ENCODE measurements at places on chromosomes 1 and 21.

DNA sequence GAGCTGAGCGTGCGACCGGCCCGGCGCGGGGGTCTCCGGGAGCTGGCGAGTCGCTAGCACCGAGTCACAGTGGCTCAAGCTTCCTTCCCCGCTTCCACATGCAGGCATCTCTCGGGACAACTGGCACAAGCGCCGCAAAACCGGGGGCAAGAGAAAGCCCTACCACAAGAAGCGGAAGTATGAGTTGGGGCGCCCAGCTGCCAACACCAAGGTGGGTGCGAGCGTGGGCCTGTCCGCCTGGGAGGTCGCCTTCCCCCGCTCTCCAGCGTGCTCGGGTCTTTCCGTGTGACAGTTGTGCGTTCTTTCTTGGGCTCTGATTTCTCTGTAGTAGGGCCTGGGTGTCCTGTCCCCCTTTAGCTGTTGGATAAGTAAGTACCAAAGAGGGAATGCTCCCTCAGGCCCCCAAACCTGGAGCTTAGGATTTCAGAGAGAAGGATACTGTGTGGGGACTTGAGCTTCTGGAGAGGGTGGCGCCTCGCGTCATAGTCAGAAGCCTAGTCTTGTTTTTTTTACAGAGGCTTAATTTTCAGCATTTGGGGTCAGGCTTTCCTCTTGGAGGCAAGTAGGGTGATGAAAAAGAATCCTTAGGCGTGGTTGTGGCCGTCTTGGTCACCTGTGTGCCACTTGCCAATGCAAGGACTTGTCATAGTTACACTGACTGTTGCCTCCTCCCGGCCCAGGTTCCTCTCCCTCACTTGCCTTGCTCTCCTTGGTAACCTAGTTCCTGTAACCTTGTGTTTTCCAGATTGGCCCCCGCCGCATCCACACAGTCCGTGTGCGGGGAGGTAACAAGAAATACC lies 790 bp downstream of the RPS8 start:
- DNase-seq, result peak; percentile 49

DNA sequence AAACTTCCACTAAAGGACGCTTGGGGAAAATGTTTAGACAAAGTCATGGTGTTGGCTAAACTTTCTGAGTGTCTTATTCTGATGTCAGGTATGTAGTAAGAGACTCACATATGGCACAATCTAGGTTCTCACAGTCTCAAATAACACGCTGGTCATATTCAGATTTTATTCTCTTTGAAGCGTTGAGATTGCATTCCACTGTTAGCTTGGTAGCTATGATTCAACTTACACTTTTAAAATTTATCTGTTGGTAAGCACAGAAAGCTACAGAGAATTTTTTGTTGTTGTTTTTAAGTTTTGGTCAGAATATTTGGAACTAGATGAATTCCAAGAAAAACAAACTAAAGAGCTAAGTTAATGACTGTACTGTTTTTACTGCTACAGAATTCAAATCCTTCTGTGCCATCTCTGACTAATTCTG lies 126.7 kb downstream of the PRRX1 start:
- DNase-seq, result no peak

DNA sequence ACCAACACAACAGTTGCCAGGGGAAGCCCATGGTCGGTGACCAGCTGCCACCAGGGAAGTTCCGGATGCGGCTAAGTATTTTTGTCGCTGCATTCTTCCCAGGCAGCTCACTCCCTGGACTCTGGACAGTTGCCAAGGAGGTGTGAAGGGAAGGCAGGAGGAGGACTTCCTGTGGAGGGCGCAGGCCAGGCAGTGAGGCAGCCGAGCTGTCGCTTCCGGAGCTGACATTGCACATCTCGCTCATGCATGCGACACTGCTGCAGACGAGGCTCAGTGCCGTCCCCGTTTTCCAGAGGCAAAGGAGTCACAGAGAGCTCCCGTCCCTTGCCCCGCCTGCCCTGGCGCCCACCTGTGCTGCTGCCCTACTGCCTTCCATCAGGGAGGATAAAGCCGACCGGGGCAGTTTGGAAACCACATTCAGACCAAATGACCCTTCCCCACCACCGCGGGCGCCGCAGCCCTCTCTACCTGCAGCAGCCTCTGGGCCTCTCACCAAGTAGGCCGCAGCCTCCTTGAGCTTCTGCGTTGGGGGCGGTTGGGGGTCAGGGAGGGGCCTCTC lies 81.4 kb downstream of the NENF start:
- peak; percentile 56 for DNase-seq

DNA sequence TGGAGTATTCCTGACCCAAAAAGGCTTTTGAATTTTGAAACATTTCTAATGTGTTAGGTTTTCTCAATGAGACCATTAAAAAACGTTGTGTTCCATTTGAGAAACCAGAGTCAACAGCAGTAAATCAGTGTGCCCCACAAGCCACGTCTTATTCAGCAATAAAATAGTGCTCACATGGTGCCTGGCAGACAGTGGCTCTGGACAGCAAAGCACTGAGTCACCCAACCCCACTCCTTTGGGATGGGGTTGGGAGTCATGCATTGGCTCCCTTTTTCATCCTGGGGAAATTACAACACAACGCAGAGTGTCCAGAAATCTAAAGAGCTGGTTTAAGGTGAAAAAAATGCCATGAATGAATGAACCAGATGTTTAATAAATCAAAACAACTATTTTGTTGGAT lies 46.5 kb downstream of the KCNJ15 start:
- DNase-seq, result peak; percentile 63

DNA sequence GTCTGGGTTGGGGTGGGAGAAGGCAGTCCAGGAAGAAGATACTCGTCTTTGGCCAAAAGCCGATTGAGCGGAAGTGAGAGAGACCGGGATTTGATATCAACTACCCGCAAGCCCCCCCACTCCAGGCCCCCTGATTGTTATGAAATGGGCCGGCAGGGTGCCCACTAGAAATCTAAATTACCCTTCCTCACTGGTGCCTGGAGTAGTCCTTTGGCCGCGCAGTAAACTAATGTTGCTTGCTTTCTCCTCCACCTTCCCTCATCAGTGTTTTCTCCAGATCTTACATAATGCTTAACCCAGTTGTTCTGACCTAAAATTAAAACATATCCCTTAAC lies 119.2 kb upstream of the BARHL2 start:
- DNase-seq, result no peak

DNA sequence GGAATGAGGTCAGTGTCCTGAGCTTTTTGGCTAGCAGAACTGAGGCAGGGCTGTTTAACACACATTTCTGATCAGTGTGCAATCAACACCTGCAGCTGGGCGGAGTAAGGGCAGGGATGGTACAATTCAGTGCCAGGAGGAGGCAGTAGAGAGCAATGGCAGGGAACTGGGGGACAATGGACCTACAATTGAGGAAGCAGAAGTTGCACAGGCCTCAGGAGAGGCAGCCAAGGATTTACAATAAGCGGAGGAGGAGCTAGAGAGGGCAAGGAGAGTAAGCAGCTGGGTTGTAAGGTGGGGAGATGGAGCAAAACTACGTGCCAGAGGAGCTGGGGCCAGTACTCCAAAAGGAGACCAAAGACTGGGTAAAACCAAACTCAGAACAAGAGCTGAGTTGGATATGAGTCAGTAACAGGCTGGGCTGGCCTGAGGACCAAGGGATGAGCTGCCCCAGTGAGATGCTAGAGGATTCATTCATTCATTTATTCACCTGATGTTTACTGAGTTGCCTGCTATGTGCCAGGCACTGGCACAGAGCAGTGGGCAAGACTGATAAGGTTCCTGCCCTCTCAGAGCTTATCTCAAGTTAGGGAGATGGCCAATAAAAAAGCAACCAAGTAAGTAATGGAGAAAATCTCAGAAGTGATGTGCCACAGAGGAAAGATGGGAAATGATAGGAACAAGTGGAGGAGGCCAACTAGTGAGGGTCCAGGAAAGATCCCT lies 10.4 kb upstream of the GALE start:
- DNase-seq, result peak; percentile 86

GRCh38 chr1:18484721-18485120 lies 4.0 kb downstream of the KLHDC7A start:
- no peak for DNase-seq

DNA sequence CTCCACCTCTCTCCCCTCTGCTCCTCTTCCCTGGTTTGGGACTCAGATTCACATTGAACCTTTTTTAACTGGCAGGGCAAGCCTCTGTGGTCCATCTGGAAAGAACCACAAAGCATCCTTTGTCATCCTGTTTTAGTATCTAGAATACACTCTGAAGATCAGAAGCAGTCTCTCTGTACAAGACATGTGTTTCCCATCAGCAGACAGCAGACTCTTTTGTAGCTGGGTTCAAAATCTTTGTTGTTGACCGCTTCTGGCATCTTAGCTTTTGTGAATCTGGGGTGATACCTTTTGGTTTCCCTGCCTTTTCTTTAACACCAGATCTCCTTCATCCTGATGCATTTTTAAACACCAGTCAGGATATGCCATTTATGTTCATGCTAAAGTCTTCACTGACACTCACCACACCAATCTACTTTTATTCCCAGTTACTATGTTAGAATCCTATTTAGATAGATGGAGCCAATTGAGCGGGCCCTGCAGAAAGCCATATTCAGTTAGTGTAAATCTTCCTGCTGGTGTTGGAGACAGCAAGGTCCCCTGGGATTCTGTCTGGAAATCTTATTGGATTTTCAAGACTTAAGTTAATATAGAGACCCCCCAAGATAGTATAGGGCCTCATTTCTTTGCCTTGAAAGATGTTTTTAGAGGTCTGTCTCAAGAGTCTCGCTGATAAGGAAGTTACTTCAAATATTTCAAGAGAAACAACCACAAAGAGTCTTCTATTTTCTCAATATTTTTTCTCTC lies 51.1 kb downstream of the ST6GALNAC3 start:
- DNase-seq, result no peak

DNA sequence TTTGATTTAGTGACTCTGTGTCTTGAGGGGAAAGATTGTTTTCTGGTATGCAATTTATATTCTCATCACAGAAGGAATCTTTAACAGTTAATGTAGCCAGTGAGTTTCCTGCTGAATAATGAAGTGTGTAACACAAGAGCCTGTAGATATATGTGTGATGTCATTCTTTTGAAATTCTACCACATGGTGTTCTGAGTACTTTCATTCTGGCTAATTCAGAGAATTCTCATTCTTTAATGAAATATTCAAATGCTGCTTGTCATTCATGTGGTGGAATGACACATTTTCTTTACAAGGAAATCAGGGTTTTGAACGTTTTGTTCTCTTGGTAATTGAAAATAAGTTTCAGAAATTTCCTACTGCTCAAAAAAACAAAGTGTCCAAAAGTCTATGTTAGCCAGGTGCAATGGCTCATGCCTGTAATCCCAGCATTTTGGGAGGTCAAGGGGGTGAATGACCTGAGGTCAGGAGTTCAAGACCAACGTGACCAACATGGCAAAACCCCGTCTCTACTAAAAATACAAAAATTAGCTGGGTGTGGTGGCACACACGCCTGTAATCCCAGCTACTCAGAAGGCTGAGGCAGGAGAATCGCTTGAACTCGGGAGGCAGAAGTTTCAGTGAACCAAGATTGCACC lies 79.6 kb downstream of the MAP3K21 start:
- no peak for DNase-seq

- no peak for DNase-seq
Observed at GRCh38 chr1:32693455-32694174, 9.0 kb downstream of the SYNC start.

- DNase-seq, result no peak
Observed at GRCh38 chr1:228161866-228162265, 3.7 kb upstream of the IBA57 start.

DNA sequence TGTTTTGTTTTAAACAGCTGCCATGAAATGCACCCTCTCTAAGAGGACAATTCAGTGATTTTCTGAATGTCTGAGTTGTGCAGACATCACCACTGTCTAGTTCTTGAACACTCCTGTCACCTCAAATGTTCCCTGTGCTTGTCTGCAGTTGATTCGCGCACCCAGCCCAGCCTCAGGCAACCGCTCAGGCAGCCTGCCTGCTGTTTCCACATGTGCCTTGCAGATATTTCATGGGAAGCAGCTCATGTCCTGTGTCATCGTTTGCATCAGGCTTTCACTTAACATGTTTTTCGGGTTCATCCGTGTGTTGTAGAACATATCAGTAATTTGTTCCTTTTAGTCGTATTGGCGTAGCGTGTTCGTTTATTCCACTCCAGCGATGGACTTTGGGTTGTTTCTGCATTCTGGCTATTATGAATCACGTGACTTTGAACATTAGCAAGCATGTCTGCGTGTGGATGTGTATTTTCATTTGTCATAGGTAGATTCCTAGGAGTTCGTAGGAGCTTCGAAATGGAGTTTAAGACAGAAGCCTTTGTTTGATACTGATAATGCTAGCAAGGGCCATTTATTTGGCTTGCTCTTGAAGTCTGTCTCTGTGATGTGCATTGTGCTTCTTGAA lies 12.1 kb downstream of the ADARB1 start:
- DNase-seq, result no peak

DNA sequence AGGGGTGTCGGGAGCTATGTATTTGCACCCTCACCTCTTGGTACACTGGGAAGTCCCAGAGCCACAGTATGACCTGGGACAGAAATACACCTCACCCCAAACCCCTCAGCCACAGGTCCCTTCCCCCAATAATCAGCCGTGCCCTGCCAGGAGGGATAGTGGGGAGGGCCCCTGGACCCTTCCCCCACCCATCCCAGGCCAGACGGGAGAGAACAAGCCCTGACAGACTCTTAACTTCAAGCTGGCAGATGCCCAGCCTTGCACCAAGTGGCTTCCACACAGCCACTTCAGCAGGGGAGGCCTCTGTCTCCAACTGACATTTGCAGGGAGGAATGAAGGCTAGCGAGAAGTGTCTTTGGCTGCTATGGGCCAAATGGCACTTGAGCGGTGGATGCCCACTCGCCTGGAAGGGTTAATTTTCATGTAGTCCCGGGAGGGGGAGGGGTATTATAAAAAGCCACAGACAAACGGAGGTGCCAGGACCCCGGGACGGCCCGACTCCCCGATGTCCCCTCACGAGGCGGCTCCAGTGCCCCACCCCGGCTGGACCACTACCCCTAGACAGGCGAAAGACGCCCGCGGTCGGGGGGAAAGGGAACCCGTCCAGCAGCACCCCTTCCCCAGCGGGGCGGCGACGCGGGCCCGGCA lies 495 bp downstream of the SYNC start:
- DNase-seq, result no peak

- no peak for DNase-seq
Observed at GRCh38 chr1:32208891-32209328, at the start of gene DCDC2B. Gene DCDC2B (plus strand): TSS chr1:32209089. CDS start chr1:32209094, 5 bp downstream.

- DNase-seq, result no peak
Observed at GRCh38 chr1:24564695-24565094, 8.8 kb downstream of the NCMAP start.

- no peak for DNase-seq
Observed at GRCh38 chr1:175904808-175905207, 161.4 kb upstream of the TNR start.

- no peak for DNase-seq
Observed at GRCh38 chr1:224149709-224150108, 33.3 kb upstream of the DEGS1 start.

DNA sequence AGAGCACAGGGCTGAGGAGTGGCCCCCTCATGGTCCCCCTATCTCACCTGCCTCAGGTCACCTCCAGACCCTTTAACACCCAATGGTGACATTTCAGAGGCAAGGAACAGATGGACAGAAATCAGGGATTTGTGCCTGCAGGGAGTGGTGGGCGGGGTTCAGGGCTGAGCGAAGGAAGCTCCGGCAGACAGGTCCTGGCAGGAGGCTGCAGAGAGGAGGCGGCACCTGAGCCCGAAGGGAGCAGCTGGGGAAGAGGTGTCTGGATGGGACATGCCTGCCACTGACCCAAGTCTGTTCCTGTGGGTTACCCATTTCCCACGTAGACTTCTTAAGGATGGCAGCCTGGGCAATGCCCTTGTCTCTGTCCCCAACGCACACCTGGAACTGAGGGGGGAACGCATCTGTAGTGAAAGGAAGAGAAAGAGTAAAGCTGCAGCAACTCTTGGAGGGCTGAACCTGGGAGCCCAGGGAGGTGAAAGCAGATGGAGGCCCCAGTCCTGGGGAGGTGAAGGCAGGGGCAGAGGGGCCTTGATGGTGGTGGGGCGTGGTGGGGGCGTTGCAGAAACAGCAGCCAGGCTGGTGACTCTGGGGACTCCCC lies 61.6 kb upstream of the ADARB1 start:
- DNase-seq, result no peak

Measured in suppressor macrophage treated with lipopolysaccharide for 1 hour (primary cell).